ENCODE measurements at places on chromosomes 12 and 14.
A peak's percentile ranks its signal among the peaks of the same experiment; 100 is the strongest.

DNA sequence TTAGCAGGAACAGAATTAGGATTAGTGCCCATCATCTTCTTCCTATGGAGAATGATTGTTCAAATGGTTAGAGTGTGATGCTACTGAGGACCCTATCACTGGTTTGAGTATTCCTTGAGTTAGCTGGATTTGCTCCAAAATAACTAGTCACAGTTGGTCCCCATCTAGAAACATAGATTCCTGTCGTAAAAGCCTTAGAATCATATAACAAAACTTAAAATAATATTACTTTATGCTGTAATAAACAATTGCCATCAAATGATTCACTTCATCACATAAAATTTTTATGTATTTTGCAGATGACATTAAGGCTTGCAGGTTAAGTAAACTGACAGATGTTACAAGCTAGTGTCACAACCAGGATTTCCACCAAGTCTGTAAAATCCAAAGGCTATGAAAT, 209.8 kb downstream of the CCER1 start:
- DNase-seq = no peak

GRCh38 chr12:106675651-106676435, 93.0 kb downstream of the RFX4 start:
- DNase-seq = no peak

DNA sequence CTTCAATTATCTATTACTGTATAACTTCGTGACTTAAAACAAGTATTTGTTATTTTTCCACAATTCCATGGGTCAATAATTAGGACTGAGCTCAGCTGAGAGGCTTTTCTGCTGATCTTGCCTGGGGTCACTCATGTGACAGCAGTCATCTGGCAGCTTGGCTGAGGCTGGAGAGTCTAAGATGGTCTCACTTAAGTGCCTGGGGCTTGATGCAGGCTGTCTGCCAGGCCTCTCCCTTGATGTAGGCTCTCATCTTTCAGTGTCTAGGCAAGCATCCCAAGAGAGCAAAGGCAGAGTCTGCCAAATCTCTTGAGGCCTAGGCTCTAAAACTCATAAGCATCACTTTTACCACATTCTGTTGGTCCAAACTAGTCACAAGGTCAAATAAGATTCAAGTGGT, 93.2 kb downstream of the NKX2-1 start:
- no peak for DNase-seq

- DNase-seq = no peak
These were observed 58.8 kb downstream of the STON2 start for GRCh38 chr14:81341370-81341769.

DNA sequence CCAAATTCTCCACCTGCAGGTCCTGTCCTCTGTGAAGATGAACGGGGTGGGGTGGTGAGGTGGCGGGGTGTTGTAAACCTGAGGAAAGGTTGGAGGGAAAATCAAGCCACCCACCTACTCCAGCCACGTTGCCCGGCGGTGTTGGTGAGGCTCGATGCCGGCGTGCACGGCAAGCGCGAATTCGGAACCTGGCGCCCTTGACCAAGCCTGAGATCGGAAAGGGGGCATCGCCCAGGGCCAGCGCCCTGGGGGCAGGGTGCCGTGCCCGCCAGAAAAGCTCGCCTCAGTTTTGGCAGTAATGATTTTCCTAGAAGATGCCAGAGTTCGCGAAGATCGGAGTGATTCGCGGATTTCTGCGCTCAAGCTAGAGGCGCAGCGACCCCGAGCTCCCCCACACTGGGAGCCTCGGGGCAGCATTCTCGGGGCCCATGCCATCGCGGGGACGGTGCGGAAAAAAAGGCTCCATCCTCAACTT, 817 bp downstream of the STXBP6 start:
- DNase-seq = no peak

GRCh38 chr14:99231850-99232713, 39.9 kb downstream of the BCL11B start:
- DNase-seq = peak; percentile 50

DNA sequence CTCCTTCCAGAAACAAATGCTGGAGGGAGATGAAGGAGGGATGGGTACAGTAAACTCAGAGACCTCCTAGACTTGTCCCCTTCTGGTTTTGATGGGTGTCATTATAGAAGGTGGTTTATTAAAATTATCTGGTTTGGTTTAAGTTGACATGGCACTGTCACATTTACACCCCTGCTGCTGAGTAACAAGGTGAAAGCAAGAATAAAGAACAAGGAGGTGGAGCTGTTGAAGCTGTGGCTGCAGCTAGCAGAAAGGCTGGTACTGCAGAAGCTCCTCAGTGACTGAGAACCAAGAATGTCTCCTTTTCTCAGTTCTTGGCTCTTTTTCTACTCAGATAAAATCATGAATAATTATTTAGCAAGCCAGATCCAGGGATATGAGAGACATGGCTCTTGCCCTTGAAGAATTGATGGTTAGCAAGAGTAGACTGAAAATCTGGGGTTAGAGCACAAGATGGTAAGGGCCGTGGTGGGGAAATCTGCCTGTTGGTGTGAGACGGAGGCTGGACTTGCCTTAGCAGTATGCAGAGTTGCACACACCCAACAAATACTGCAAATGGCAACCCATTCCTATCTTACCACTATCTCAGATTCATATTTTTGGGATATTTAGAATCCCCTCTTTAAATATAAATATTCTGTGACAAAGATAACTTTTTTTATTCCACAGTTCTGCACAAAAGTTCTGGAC, at the start of gene GZMH:
GZMH (minus strand) TSS at position 31 of the 690 bp plus-strand sequence. CDS start 72 bp downstream, outside the sequence.
- DNase-seq = no peak

- DNase-seq = no peak
These were observed 127.6 kb upstream of the AMIGO2 start for GRCh38 chr12:47207340-47207717.

DNA sequence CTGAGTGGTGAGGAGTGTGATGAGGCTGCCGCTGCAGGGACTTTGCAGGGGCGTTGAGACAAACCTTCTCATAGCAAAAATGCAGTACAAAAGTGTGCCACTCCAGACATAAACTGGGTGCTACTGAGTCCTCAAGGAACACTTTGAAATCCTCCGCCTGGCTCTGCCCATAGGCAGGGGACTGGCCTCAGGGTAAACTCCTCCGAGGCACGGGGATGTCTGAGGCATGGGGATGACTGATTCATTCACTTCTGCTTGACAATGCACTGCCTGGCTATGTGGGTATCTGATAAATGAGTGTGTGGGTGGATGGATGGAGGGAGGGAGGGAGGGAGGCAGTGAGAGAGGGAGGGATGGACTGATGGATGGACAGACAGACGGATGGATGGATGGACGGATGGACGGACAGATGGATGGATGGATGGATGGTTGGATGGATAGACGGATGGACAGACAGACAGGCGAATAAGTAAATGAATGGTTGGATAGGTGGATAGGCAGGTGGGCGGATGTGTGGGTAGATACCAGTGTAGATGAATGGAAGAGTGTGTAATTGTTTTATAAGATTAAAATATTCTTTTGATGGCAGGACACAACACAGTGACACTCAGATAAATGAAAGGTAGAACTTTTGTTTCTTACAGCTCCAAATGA, 2.1 kb upstream of the BDKRB2 start:
- no peak for DNase-seq

DNA sequence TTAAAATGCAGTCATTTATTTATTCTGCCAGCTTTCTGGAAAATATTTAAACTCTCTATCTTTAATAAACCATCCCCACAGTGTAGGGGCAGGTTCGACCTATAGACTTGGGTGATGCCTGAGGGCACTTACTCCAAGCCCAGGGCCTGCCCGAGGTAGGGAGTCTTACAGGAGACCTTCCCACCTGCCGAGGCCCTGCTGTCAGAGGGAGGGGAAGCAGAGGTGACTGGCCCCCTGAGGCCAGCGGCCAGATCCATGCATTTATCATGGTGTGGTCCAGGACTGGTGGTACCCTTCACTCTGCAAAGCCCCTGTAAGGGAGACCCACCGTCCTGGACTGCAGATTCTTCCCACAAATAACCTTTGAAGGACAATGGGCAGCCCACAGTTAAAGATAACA, 7.6 kb downstream of the EML1 start:
- no peak for DNase-seq

- DNase-seq = no peak
These were observed 386.2 kb downstream of the DIO2 start for GRCh38 chr14:79825046-79825521.

- peak; percentile 67 for DNase-seq
These were observed 471 bp downstream of the XPOT start for GRCh38 chr12:64404470-64405256.

DNA sequence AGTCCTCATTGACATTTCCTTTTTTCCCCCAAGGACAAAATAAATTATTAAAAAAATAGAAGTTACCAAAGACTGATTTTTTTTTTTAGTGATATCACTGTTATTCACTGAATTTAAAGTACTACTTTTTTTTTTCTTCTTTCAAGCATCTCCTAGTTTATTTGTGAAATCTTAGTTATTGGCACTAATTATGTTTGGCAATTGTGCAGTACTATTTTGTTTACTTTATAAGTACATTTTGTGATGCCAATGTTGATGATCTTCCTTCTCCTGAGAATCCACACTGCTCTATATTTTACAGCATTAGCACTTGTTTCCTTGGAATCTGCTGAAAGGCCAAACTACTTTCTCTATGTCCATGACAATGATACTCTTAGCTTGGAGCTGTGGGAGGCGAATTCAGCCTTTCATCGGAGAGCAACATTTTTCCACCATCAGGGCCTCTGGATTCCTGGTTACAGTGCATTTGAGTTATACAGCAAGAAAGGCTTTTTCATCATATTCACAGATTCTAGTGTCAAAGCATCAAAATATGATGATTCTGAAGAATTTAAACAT, 123.8 kb upstream of the PTPRQ start:
- no peak for DNase-seq

DNA sequence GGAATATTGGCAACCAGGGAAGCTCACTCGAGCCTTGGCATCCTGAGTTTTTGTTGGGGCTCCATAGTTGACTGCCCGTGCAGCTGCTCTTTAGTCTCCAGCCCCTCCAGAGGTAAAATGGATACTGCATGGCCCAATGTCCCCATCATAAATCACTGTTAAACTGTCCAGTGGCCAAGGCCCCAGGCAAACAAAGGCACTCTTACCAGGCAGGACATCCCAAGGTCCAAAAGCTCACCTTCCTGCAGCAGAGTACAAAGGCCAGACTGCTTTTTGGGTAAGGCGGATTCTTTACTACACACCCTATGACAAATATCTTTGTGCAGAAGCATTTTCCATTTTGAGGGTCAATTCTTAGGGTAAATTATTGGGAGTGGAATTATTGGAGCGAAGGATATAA, 81.1 kb downstream of the GPATCH2L start:
- DNase-seq = no peak

DNA sequence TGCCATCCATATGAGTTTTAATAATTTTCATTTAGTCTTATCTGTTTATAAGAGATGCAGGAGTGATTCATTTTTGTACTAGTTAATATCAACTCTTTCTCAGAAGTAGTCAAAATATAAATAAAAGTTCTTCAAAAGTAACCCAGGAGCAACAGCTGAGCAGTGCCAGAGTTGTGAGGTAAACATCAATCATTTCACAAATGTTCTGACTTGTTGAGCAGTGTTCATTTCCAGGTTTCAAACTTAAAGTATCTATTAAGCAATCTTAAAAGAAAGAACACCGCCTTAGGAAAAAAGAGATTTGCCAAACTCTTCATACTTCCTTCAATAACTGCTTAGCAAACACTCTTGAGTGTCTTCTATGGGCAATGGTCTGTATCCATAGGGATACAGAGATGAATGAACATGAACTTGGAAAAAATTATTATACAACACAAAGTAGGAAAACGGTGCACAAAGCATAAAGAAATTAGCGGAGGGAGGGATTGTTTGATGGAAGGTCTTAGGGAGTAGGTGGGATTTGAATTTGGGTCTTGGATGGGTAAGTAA, 41.9 kb upstream of the POC1B start:
- no peak for DNase-seq

- DNase-seq = no peak
These were observed 431.1 kb downstream of the KCNH5 start for GRCh38 chr14:62614122-62614521.

- peak; percentile 32 for DNase-seq
These were observed at the start of gene HOXC5 for GRCh38 chr12:54032627-54033100. Gene HOXC5, plus strand, starts transcription at chr12:54033050. Its CDS starts 73 bp downstream, at chr12:54033123.

DNA sequence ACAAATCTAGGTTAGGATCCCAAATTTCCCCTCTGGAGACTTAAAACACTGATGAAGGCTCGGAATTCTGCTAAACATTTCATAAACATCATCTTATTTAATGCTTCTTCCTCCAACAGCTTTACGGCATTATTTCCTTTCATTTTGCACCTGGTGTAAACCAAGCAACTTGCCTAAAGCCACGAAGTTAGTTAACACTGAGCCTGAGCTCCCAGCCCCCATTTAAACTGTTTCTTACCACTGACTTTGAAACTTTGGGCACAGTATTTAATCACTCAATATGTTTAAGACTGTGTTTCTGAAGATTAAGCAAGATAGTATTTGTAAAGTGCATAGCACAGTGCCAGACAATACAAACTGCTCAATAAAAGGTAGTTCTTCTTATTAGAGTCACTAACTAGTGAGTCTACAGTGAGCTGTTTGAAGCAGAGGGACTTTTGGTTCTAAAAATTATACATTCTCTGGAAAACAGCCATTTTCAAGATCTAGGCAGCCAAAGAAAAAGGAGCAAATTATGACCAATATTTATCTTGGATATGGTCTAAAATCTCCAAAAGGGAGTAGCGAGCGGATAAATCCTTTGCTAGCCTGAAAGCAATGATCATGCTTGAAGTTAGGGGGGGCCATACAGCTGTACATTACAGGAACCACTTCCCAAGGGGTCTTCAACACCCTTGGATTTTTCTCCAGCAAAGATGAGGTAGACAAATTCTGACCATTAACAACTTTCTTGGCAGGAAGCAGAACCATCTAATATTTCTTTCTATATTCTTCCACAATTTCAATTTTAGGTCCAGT, 4.0 kb downstream of the EGLN3 start:
- DNase-seq = no peak

- DNase-seq = no peak
These were observed 61.3 kb downstream of the ATF7IP start for GRCh38 chr12:14426792-14427191.

DNA sequence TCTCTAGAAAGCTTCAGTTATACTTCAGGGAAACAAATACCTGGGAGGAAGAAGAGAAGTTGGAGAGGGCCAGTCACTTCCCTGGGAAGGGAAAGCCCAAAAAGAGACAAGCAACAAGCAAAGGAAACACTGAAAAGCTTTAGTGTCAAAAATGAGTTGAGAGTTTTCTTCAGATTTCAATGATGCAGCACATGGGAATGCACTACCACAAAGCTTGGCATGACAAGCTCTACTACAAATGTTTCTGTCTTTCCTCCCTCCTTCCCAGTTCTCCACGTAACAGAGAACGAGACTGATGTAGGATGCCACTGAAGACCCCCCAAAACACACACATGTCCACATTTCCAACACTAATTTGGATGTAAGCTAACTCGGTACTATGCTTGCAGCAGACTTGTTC, 26.8 kb upstream of the ADAMTS20 start:
- DNase-seq = no peak

DNA sequence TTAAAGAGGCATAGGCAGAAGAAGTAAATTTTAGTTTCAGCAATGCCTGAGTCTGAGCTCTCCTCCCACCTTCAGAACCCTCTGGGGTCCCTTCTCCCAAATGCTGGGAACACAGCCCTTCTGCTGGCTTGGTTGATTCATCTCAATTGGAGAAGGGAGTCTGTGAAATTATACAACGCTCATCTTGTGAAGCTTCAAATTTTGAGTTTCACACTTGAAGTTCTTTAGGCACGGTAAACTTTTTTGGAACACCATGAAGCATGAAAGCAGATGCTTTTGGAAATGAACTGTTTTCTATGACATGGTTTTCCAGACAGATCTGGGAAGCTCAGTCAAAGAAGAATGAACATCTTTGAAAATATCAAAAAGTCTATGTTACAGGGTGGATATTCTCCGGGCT, 69.9 kb downstream of the TBK1 start:
- no peak for DNase-seq
